ENCODE measurements at places on chromosomes 3 and 15. TPM values are rescaled to one million over a fixed set of nuclear protein-coding genes. Genes with fewer than 3 reads are reported as not detected.

PIERCE2 gene
- 0.44 TPM for total RNA-seq

CPNE9 gene
- total RNA-seq = not detected

ZDHHC19 gene
- not detected for total RNA-seq

DIS3L gene
- 24.0 TPM for total RNA-seq

TMCO5A gene
- not detected for total RNA-seq

ACVR2B gene
- 6.5 TPM for total RNA-seq

GATA2 gene
- total RNA-seq = not detected

CEMIP gene
- total RNA-seq = not detected

- no peak overlapping the region for H3K4me3 ChIP-seq
- no peaks in the 10 kb centered on the region for H3K36me3 ChIP-seq
- H3K27me3 ChIP-seq = no peaks in the 10 kb centered on the region
- peaks cover 32% of the 10 kb centered on the region for H3K4me1 ChIP-seq
- H3K27ac ChIP-seq = no peak overlapping the region
These were observed 243.7 kb downstream of the CHST2 start for GRCh38 chr3:143363276-143363675.

DNA sequence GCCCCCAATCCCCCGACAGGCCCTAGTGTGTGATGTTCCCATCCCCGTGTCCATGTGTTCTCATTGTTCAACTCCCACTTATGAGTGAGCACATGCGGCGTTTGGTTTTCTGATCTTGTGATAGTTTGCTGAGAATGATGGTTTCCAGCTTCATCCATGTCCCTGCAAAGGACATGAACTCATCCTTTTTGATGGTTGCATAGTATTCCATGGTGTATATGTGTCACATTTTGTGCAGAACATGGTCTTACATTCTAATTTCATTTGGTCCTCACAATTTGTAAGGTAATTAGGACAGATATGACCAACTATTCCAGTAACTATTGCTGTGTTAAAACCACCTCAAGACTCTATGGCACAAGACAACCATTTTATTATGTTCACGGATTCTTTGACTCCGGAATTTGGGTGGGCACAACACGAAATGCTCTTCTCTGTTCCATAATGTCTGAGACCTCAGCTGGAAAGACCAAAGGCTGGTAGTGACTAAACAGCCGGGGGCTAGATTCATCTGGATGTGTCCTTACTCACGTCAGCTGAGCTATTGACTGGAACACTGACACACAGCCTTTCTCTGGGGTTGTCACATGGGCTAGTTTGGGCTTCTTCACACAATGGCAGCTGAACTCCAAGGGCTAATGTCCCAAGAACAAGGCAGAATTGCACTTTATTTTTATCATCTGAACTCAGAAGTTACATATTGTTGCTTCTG is 13.6 kb upstream of the GLCE start:
- no peak overlapping the region for H3K27ac ChIP-seq
- no peak for DNase-seq
- H3K36me3 ChIP-seq = no peaks in the 10 kb centered on the region
- no peaks in the 10 kb centered on the region for H3K4me1 ChIP-seq
- no peak overlapping the region for H3K4me3 ChIP-seq
- peaks cover 57% of the 10 kb centered on the region for H3K27me3 ChIP-seq

DNA sequence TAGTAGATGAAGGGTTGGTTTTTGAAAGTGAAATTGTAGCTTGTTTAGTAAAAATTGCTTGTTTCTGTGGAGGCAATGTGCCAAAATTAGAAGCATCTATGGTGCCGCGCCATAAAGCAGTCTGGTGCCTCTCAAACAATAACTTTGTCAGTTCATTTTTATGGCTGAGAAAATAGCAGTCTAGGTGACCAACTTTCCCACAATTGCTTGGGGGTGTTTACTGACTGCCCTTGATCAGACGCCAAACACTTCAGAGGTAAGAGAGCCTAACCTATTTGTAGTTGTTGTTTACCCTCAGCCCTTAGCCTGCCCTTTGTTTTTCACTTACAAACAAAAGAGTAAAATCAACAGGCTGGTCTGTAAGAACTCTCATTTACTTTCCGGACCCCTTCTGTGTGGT is 174.5 kb downstream of the FNDC3B start:
- H3K4me3 ChIP-seq = no peak overlapping the region
- peaks cover 3% of the 10 kb centered on the region for H3K36me3 ChIP-seq
- DNase-seq = no peak
- H3K27ac ChIP-seq = no peak overlapping the region

- H3K4me3 ChIP-seq = no peak overlapping the region
- DNase-seq = no peak
- H3K27ac ChIP-seq = no peak overlapping the region
- H3K27me3 ChIP-seq = no peaks in the 10 kb centered on the region
These were observed 19.5 kb downstream of the SETMAR start for GRCh38 chr3:4322635-4323034.

GRCh38 chr3:127589600-127590281 is 792 bp downstream of the TPRA1 start:
- peak overlapping the region; percentile 93 for H3K4me3 ChIP-seq
- DNase-seq = peak; percentile 31
- H3K27ac ChIP-seq = peak overlapping the region; percentile 2
- no peaks in the 10 kb centered on the region for H3K36me3 ChIP-seq
- no peaks in the 10 kb centered on the region for H3K27me3 ChIP-seq

- H3K36me3 ChIP-seq = no peaks in the 10 kb centered on the region
- DNase-seq = no peak
- H3K27ac ChIP-seq = no peak overlapping the region
These were observed 34.5 kb upstream of the RPN1 start for GRCh38 chr3:128684986-128685726.

DNA sequence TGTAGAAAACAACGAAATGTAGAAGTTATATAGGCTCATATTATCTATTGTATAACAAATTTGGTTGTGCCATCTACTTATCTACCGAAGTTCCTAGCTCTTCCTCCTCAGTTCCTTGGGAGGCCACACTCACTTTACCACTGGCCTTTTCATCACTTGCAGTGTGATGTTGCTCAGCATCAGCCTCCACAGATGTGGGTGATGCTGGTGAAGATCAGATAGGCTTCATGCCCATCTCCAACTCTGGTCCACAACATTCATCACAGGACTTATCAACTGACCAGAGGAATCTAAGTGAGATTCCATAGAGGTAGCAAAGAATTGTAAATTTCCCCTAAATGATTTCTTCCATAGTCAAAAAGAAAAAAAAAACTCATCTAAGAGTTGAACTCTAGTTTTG is 8.4 kb downstream of the CD200 start:
- H3K36me3 ChIP-seq = peaks cover 57% of the 10 kb centered on the region
- H3K4me3 ChIP-seq = no peak overlapping the region
- no peak for DNase-seq

DNA sequence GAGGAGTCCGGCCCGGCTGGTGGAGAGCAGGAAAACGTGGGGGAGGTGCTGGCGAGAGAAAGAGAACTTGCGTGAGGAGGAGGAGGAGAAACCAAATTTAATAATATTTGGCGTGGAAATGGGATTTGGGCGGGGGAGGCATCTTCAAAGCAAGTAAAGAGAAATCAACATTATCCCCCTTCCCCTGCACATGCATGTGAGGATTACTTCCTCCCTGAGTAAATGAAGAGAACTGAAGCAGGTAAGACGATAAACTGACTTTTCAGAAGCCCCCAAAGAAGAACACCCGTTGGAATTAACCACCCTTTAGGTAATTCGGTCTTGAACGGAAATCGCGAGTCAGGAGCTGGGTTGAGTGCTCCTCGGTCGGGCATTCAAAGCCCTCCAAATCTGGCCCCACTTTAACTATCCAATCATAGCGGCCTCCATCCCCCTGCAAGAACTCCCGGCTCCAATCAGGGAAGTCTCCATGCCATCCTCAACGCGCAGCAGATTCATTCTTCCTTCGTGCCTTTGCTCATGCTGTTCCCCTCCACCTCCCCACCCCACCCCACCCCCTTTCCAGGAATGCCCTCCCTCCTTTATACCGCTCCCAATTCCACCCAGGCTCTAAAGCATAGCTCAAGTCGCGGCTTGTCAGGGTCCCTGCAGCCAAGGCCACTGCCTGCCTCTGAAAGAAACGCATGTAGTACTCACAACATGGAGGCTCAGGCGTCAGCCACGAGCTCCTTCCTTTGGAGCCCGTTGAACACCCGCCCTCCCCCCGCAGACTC is 545 bp upstream of the RFX7 start:
- peaks cover 25% of the 10 kb centered on the region for H3K4me1 ChIP-seq
- H3K36me3 ChIP-seq = peaks cover 8% of the 10 kb centered on the region
- H3K27me3 ChIP-seq = no peaks in the 10 kb centered on the region
- DNase-seq = peak; percentile 55
- peak overlapping the region; percentile 79 for H3K4me3 ChIP-seq
- peak overlapping the region; percentile 90 for H3K27ac ChIP-seq

DNA sequence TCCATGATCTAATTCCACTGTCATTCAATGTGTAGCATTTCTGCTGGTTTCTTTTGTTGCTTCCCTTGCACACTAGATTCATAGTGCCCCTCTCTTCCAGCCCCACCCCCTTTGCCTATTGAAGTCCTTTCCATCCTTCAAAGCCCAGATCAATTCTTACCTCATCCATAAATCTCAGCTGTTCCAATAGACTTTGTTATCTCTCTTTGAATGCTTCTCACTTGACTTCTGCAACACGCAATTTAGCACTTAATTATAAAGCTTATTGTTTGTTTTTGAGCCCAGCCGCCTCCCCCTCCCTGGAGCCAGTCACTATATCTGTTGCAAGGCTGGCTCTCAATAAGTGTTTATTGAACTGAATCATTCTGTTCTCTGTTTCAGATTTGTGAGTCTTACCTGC is 174.6 kb upstream of the TBL1XR1 start:
- no peaks in the 10 kb centered on the region for H3K4me1 ChIP-seq
- no peak overlapping the region for H3K27ac ChIP-seq
- H3K4me3 ChIP-seq = no peak overlapping the region
- H3K27me3 ChIP-seq = no peaks in the 10 kb centered on the region

DNA sequence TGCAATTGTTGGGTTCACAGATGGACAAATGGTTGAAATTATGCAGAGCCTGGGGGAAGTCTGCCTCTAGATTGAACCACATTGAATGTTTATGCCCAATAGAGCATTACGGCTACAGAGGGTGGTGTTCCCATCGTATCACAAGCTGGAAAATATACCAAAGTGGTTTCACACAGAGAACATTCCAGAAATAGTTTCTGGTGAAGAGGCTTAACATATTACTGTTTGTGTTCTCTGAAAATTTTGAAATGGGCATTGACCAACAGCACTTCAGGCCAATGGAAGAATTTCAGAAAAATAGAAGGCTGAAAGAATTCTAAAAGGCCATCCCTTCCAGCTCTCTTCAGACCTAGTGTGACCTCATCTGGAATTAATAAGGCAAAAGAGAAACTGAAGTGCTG is 203.9 kb downstream of the NEK10 start:
- no peak overlapping the region for H3K4me3 ChIP-seq
- H3K36me3 ChIP-seq = no peaks in the 10 kb centered on the region
- no peak overlapping the region for H3K27ac ChIP-seq
- H3K27me3 ChIP-seq = no peaks in the 10 kb centered on the region
- no peaks in the 10 kb centered on the region for H3K4me1 ChIP-seq

DNA sequence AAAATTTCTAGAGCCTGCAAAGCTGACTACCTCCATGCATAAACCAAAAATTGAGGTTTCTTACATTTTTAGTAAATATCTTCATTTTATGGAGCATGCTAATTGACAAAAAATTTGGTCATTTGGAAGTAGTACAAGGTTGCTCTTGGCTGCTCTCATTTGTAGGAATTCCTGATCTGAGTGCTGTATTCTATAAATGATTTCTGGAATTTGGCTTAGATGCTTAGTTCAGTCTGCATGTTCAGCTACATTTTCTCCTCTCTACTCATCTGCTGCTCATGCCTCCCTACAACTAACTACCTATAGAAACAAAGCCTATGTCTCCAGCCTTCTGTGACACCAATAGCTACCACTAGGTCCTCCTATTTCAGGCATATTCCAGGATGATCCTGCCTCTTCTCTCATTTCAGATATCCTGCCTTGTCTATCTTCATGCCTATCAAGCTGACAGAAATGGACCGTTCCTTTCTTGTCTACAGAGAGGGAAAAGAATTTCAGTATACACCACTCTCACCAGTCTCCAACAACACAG is 901.1 kb downstream of the TBL1XR1 start:
- no peaks in the 10 kb centered on the region for H3K36me3 ChIP-seq
- no peak overlapping the region for H3K4me3 ChIP-seq
- no peaks in the 10 kb centered on the region for H3K27me3 ChIP-seq
- H3K27ac ChIP-seq = no peak overlapping the region
- no peaks in the 10 kb centered on the region for H3K4me1 ChIP-seq

DNA sequence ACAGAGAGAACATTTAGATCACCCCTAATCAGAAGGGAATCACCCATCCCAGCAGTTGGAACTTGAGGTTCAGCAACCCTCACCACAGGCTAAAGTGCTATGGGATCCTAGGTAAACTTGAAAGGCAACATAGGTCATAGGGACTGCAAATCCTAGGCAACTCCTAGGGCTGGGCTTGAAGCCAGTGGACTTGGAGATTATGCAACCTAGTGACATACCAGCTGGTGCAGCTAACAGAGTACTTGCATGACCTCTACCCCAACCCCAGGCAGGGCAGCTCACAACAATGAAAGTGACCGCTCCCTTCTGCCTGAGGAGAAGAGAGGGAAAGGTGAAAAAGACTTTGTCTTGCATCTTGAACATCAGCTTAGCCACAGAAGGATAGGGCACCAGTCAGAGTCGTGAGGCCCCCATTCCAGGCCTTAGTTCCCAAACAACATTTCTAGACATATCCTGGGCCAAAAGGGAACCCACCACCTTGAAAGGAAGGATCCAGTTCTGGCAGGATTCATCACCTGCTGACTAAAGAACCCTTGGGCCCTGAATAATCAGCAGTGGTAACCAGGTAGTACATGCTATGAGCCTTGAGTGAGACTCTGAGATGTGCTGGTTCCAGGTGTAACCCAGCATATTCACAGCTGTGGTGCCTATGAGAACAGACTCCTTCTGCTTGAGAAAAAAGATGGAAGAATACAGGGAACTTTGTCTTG is 37.6 kb upstream of the FBN1 start:
- no peak overlapping the region for H3K4me3 ChIP-seq
- no peak overlapping the region for H3K27ac ChIP-seq
- peaks cover 2% of the 10 kb centered on the region for H3K36me3 ChIP-seq

GRCh38 chr3:67832817-67833216 is 178.4 kb upstream of the SUCLG2 start:
- H3K27me3 ChIP-seq = no peaks in the 10 kb centered on the region
- H3K36me3 ChIP-seq = peaks cover 15% of the 10 kb centered on the region
- no peaks in the 10 kb centered on the region for H3K4me1 ChIP-seq
- H3K27ac ChIP-seq = no peak overlapping the region
- no peak for DNase-seq

DNA sequence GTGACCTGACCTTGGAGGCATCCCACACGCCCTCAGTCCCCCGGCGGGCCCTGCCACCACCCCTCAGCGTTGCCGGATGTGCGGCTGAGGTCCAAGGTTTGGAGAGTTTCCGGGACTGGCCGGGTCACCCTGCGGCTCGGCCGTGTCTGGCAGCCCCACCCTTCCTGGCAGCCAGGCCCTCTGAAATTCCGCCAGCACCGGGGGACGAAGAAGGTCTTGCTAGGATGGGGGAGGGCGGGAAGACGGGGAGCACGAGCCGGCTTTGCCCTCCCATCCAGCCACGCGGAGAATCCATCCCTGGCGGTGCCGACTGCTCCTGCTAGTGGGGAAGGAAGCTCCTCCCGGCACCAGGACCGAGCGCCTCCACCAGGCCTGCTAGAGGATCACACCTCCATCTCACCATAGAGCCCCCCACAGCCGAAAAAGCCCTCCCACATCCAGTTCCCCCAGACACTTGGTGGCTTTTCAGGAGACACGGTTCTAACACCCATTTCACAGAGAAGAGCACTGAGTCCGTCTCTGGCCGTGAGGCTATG is 81.5 kb downstream of the CPN2 start:
- H3K27me3 ChIP-seq = peaks cover 2% of the 10 kb centered on the region
- H3K36me3 ChIP-seq = no peaks in the 10 kb centered on the region
- DNase-seq = peak; percentile 21
- no peak overlapping the region for H3K4me3 ChIP-seq
- peaks cover 3% of the 10 kb centered on the region for H3K4me1 ChIP-seq

- H3K27ac ChIP-seq = no peak overlapping the region
- no peaks in the 10 kb centered on the region for H3K36me3 ChIP-seq
- no peaks in the 10 kb centered on the region for H3K27me3 ChIP-seq
- H3K4me3 ChIP-seq = no peak overlapping the region
These were observed 14.5 kb upstream of the PLXND1 start for GRCh38 chr3:129620828-129621559.

Data from activated naive CD4-positive, alpha-beta T cell treated with anti-CD3 and anti-CD28 coated beads for 36 hours (primary cell).